ENCODE measurements at places on chromosomes 2 and 18.
A peak's percentile ranks its signal among the peaks of the same experiment; 100 is the strongest.

DNA sequence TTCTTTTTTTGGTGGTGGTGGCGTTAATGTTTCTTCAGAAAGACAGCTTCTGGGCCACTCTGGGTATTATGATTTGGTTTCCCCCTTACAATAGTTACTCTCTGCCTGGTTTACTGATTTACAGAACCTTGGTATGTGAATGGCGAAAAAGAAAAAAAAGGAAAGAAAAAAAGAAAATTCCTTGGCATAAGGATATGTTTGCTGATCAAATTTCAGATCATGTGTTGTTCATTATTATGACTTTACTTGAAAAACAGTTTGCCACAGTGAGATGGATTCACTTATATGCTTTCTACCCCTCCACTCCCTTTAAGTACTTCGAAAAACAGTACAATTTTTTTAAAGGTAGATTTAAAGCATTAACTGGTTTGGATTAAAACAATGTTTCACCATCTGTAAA, 21.0 kb downstream of the BCL11A start:
- no peak for DNase-seq

- DNase-seq = no peak
These were observed 1.9 kb downstream of the GLB1L start for GRCh38 chr2:219243291-219243761.

- peak; percentile 78 for DNase-seq
These were observed 25.4 kb upstream of the OTOF start for GRCh38 chr2:26503231-26503880.

DNA sequence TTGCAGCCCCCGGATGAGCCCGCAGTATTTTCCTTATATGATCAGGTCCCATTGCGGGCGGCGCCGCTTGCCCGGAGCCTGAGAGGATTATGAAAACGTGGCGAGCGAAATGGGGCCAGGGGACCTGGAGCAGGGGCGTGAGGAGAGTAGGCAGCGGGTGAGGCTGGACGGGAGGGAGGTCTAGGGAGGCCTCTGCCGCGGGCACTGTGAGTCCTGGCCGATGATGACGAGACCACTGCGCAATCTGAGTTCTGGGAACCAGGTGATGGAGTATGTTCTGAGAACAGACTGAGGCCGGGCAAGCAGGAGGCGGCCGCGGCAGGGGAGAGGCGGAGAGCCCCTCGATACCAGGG, 790 bp upstream of the ACAA2 start:
- DNase-seq = peak; percentile 80

- DNase-seq = no peak
These were observed 221.2 kb downstream of the TGIF1 start for GRCh38 chr18:3671176-3671575.

GRCh38 chr2:21165350-21165749, 41.6 kb downstream of the TDRD15 start:
- peak; percentile 2 for DNase-seq

- no peak for DNase-seq
These were observed 7.1 kb downstream of the FBXO15 start for GRCh38 chr18:74140582-74140981.

- DNase-seq = peak; percentile 20
These were observed 55.7 kb downstream of the MSH6 start for GRCh38 chr2:47838686-47839085.

DNA sequence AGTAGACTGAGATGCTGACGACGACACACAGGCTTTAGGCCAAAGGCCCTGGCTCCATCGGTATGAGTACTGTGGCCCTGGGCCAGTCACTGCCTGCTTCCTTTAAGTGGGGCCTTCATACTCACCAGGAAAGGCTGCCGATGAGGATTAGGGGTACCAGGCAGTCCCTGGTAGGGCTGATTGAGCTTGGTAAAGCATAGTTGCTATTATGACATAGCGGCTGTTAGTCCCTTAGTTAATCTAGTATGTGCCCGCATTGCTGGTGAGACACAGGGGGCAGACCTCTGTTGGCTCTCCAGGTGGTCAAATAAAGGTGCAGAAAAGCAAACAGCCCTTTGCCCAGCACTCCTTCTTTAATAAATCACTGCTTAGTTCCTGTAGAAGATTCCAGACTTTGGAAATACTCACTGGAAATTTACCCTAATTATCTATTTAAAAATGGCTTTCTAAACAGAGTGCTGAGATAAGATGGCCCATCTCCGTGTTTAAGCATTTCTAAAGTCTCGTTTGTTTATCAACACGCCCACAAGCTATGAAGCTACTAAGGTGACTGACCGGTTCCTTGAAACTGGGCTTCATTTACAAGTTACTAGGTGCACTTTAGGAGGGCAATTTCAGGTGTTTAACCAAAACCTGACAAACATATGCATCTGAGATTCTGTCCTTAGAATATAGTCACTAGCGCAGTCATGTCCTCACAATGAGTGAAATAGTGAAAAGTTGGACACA, 8.7 kb upstream of the BIN1 start:
- no peak for DNase-seq

GRCh38 chr18:48869591-48869990, 81.2 kb downstream of the SMAD7 start:
- DNase-seq = no peak

- no peak for DNase-seq
These were observed 193.1 kb upstream of the CXCR4 start for GRCh38 chr2:136310797-136311603.

DNA sequence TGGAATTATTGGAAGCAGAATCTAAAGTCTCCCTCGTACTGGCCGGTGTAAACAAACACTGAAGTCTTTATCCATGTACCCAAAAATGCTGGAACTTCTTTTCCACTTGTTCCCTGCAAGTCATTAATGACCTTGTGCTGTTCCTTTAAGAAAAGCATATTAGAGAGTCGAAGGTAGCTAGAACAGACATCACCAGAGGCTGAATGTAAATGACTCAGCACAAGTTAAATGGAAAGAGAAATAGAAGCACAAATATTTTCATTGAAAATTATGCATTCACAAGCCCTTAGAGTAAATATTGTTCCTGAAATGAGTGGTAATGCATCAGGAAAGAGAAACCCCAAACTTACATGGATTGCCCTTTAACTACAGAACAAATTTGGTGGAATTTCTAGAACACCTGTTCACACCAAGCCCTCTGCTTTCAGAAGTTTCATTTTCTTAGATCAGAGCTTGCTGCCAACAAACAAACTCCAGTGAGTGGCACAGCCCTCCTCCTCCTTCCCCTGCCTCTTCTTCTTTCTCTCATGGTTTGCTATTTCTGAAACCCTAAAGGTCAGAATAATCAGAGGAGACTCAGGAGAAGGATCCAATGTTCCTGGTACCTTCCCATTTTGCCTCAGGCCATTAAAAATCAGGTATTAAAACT, 264.3 kb downstream of the TXNL1 start:
- DNase-seq = peak; percentile 7

DNA sequence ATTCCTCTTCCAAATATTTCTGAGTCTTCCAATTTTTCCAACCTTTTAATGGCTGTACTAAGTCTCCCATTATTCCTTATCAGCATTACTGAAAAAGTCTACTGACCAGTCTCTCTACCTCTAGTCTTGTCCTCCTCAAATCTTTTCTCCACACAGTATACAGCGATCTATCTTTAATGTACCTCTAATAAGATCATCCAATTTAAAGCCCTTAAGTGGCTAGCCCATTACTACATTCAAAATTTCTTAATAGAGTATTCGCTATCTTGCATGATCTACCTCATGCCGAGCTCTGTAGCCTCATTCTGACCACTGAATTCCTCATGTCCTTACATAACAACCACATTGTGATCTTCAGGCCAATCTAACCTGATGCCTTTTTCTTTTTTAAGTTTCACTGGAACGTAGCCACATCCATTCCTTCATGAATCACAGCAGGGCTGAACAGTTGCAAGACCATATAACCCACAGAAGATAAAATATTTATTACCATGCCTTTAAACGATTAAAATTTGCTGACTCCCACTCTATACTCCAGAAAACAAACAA, 57.9 kb downstream of the SLC66A3 start:
- peak; percentile 92 for DNase-seq

- no peak for DNase-seq
These were observed 280.1 kb downstream of the PTH2R start for GRCh38 chr2:208686665-208687064.

DNA sequence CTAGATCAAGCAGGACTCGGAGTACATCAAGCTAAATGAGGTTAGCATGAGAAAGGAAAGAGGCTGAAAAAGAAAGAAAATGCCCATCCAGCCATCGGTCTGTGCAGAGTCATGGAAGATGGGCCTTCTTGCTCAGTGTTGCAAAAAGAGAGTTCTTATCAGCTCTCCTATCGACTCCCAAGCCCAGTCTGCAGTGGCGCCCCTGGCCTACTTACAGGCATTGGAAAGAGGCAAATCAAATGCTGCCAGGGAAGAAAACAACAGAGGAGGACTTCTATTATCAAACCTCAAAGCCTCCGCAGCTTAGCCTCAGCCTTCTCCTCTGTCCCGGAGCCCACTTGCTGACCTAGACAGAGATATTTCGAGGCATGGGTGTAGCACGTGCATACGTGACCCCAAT, 66.0 kb downstream of the CDH2 start:
- no peak for DNase-seq

DNA sequence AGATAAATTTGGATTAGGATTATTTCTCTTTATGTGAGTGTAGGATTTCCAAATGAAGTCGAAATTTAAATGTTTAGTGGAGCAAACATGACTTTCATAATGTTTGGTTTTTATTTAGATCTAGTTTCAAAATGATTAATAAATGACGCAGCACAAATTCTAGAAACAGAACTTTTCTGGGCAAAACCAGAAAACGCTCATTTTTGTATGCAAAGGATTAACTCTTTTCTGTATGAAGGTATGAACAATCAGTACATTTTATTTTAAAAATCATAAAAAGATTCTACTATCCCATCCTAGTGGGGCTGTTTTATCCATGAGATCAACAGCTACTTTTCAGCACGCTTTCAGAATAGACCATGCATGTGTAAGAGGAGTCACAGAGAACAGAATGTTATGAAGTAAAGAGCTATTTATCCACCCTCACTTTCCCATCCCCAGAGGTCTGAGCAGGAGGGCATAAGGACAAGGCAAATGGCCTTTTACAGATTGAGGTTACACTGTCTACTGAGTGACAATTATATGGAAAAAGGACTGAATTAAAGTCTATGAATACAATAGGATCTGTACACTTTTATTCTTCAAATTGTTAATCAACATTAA, 270.8 kb downstream of the ZEB2 start:
- DNase-seq = no peak

- no peak for DNase-seq
These were observed 147.5 kb upstream of the NCK2 start for GRCh38 chr2:105597011-105597805.

DNA sequence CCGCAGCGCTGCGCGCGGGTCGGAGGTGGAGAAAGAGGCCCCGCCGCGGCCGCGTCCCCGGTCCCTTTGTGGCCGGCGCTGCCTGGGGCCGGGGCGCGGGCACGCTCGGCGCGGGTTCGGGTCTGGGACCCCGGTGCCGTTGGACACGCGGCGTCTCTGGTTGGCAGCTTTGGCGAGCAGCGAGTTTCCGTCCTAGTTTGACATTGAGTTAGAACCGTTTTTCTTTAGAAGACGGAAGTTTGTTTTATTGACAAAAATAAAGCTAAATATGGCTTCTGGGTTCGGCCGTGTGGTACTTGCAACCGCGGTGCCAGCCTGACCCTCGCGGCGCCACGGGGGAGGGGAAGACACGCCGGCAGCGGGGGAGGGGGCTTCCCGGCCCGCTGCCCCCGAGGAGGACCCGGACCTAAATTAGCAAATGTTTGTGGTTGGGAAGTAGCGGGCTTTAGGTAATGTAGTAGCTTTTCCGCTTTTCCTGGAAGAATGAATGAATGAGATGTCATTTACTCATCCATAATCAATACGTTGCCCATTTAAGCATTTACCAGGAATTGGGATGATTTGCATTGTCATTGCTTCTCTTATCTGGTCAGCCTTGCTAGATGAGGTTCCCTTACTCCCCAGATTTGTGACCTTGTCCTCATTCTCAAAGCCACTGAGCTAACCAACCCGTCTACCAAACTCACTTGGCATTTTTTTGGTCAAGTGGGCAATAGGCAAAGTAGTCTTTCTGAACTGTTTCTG, 530 bp downstream of the GALNT1 start:
- DNase-seq = peak; percentile 48

DNA sequence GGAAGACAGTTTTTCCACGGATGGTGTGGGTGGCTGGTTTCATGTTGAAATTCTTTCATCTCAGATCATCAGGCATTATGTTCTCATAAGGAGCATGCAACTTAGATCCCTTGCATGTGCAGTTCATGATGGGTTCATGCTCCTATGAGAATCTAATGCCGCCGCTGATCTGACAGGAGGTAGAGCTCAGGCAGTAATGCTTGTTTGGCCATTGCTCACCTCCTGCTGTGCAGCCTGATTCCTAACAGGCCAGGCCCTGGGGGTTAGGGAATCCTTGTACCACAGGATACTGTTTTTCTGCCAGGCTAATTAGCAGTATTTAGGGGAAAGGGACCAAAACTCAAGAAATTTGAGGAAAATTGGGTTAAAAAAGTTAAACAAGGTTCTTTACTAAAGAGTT, 5.3 kb upstream of the LHCGR start:
- DNase-seq = no peak

GRCh38 chr18:61992285-61992684, 99.5 kb upstream of the RNF152 start:
- DNase-seq = peak; percentile 89

- DNase-seq = no peak
These were observed 190.4 kb downstream of the PMAIP1 start for GRCh38 chr18:60090170-60090569.

GRCh38 chr2:6919901-6920742, 2.9 kb downstream of the RNF144A start:
- DNase-seq = peak; percentile 63

GRCh38 chr2:190327867-190328572, 8.4 kb upstream of the HIBCH start:
- peak; percentile 47 for DNase-seq

GRCh38 chr18:25029802-25030201, 322.2 kb downstream of the ZNF521 start:
- DNase-seq = no peak

DNA sequence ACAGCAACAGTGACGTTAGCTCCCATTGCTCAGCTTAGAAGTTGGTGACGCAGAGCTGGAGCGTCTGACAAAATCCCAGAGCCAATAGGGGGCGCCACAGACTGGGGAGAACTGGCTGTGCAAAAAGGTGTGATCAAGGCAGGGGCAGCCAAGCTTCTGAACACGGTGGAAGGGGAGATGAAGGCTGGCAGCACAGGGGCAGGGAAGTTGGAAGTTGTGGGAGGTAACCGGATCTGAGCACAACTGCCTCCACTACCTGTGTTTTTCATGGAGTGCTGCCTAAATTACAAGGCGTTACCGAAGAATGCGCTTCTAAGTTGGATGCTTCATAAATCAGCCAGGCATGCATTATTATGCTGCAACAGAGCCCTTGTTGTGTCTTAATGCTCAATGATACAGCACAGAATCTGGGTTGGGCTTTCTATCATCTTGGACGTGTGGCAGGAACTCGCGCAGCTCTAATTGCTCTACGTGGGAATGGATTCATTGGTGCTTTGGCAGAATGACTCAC, 370.0 kb downstream of the SLC4A3 start:
- DNase-seq = peak; percentile 57

DNA sequence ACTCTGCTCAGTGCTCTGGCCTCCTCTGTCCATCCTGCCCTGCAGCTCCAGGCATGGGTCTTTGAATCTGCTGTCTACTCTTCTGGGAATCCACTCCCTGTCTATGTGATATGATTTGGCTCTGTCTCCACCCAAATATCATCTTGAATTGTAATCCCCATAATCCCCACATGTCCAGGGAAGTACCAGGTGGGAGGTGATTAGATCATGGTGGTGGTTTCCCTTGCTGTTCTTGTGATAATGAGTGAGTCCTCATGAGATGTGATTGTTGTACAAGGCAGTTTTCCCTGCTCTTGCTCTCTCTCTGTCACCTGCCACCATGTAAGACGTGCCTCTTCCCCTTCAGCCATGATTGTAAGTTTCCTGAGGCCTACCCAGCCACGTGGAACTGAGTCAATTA, 881.8 kb upstream of the ID2 start:
- DNase-seq = no peak

- DNase-seq = peak; percentile 82
These were observed 48.9 kb downstream of the TSN start for GRCh38 chr2:121804340-121804739.
